T-helper 17 cell (primary cell): ENCODE measurements at places on chromosomes 6 and 20.

- no peaks in the 10 kb centered on the region for H3K36me3 ChIP-seq
- peaks cover 4% of the 10 kb centered on the region for H3K4me1 ChIP-seq
- H3K4me3 ChIP-seq, result no peak overlapping the region
- H3K27me3 ChIP-seq, result no peaks in the 10 kb centered on the region
Measured at GRCh38 chr20:25296094-25297093, 48.5 kb downstream of the PYGB start.

DNA sequence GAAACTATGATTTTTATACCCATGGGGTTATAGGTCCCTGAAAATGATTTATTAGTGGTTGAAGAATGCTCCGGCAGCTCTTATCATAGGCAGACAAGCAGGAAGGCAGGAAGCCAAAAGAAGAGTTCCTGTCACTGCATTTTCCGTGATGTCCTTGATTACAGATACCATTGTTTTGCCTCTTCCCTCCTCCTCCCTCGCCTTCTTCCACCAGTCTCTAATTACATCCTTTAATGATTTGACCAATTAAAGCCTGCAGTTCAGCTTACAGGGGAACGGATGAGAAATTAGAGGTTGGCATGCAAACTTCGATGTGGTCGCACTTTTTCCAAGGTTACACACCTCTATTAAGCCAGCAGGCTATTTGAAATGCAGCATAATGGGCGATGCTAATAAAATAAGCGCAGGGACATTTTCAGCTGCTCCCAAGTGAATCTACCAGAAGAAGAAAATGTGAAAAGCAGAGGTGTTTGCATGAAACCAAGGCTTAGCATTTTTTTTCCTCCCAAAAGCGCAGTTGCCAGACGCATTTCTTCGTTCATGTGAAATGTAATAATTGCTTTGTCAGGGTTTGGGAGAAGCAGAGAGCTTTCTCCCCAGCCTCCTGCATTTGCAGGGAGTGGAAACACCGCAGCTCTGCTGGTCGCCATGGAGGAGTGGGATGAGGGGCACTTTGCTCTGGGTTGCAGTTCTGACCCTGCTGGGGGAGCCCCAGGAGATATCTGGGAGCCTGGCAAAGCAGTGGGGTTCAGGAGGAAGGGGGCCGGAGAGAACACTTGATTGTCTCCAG is 6.0 kb downstream of the NOX3 start:
- no peak overlapping the region for H3K27ac ChIP-seq
- peaks cover 65% of the 10 kb centered on the region for H3K27me3 ChIP-seq
- no peak overlapping the region for H3K4me3 ChIP-seq
- peaks cover 2% of the 10 kb centered on the region for H3K4me1 ChIP-seq
- DNase-seq, result no peak
- H3K36me3 ChIP-seq, result peaks cover 3% of the 10 kb centered on the region

- H3K36me3 ChIP-seq, result no peaks in the 10 kb centered on the region
- no peak for DNase-seq
- no peak overlapping the region for H3K27ac ChIP-seq
- H3K27me3 ChIP-seq, result no peaks in the 10 kb centered on the region
- no peaks in the 10 kb centered on the region for H3K4me1 ChIP-seq
Measured at GRCh38 chr20:56801971-56802755, 173.1 kb downstream of the TFAP2C start.

DNA sequence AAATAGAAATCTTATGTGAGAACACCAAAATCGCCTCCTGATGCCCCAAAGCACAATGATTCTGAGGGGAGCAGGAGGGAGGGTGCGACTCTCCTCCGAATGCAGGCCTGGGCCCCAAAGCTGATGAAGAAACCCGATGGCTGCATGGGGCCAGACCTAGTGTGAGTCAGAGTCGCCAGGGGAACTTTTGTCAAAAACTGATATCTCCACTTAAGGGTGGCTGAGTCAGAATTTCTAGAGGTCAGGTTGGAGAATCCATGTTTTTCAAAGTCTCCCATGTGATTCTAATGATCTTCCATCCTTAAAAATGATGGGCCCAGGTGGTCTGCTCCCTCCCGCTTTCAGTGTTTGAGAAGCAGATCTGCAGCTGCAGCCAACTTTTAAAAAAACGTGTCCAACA is 172.8 kb downstream of the BACH2 start:
- no peak for DNase-seq
- peaks cover 3% of the 10 kb centered on the region for H3K36me3 ChIP-seq
- H3K27ac ChIP-seq, result no peak overlapping the region
- H3K27me3 ChIP-seq, result no peaks in the 10 kb centered on the region

- no peak for DNase-seq
- H3K27me3 ChIP-seq, result peaks cover 4% of the 10 kb centered on the region
- H3K27ac ChIP-seq, result no peak overlapping the region
- peaks cover 2% of the 10 kb centered on the region for H3K4me1 ChIP-seq
- no peaks in the 10 kb centered on the region for H3K36me3 ChIP-seq
- H3K4me3 ChIP-seq, result no peak overlapping the region
Measured at GRCh38 chr20:62754991-62755356, 41.3 kb upstream of the MRGBP start.

DNA sequence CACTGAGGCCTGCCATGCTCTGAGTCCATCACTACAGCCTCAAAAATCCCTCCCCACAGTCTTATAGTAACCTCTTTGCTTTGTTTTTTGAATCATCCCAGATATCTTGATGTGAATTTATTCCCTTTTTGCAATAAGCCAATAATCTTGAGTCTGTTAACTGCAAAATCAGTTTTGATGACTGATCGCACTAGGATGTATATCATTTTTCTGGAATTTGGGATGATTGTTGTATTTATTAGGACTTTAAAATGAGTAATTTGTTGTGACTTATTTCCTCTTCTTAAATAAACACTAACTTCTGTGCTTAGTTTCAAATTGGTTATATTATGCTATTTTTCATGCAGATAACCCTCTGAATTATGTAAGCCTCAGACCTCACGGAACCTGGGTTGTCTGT is 5.6 kb downstream of the CST4 start:
- DNase-seq, result no peak
- H3K27me3 ChIP-seq, result peaks cover 59% of the 10 kb centered on the region
- H3K36me3 ChIP-seq, result no peaks in the 10 kb centered on the region
- no peaks in the 10 kb centered on the region for H3K4me1 ChIP-seq
- H3K27ac ChIP-seq, result no peak overlapping the region

DNA sequence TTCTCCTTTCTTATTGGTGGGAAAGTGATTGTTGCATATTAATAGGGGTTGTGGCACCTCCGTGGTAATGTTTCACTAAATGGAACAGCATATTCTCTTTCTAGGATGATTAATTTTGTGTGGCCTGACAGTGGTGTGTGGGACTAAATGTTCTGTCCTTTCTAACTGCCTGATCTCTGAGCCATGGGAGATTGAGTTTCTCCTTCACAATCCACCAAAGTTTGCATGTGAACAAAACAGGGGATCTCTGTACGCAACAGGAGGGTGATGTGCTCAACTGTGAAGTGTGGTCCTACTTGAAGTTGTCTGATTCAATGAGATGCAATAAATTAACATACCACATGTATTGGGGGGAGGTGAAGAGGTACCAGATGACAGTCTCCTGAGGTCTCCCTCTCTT is 19.3 kb downstream of the BCAS1 start:
- no peak for DNase-seq
- H3K4me3 ChIP-seq, result no peak overlapping the region
- peaks cover 8% of the 10 kb centered on the region for H3K36me3 ChIP-seq
- peaks cover 36% of the 10 kb centered on the region for H3K27me3 ChIP-seq

GRCh38 chr6:77425671-77426070 is 37.6 kb downstream of the HTR1B start:
- no peaks in the 10 kb centered on the region for H3K4me1 ChIP-seq
- H3K36me3 ChIP-seq, result no peaks in the 10 kb centered on the region
- no peak overlapping the region for H3K4me3 ChIP-seq
- no peaks in the 10 kb centered on the region for H3K27me3 ChIP-seq
- no peak for DNase-seq
- no peak overlapping the region for H3K27ac ChIP-seq

DNA sequence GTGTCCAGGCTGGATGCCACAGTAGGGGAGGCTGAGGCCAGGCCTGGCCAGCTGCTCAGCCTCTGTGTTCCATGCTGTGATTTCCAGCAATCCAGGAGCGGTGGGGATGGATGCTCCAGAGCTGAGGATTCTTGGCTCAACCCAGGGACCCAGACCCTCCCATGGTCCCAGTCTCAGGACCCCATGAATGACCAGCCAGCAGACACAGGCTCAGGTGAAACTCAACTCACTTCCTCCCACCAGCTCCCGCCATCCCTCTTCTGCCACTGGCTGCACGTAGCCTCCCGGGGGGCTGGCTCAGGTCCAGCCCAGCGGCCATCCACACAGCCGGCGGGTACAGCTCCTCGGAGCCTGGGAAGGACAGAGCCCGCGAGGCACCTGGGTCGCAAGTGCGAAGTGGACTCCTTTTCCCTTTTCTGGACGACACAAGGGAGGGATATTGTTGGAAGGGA is 54.5 kb upstream of the DACT2 start:
- no peak for DNase-seq
- H3K36me3 ChIP-seq, result no peaks in the 10 kb centered on the region
- no peak overlapping the region for H3K4me3 ChIP-seq
- no peak overlapping the region for H3K27ac ChIP-seq

DNA sequence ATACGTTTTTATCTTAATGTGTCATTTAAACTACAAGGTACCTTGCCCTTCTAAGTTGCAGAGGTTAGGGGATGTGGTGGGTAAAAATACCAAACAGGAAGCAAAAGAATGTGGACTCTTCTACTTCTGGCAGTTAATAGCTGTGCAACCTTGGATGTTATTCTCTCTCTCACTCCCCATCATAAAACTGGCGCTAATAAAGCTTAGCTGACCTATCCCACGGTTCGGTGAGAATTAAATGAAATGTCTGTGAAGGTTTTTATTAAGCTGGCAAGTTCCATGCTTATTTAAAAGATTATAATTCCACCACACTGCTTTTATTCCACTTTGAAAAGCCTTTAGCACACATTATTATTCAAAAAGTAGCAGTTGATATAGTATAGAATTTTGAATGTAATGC is 127.8 kb upstream of the SLC22A23 start:
- no peak overlapping the region for H3K4me3 ChIP-seq
- no peaks in the 10 kb centered on the region for H3K36me3 ChIP-seq
- no peak for DNase-seq
- no peak overlapping the region for H3K27ac ChIP-seq
- H3K27me3 ChIP-seq, result peaks cover 40% of the 10 kb centered on the region

DNA sequence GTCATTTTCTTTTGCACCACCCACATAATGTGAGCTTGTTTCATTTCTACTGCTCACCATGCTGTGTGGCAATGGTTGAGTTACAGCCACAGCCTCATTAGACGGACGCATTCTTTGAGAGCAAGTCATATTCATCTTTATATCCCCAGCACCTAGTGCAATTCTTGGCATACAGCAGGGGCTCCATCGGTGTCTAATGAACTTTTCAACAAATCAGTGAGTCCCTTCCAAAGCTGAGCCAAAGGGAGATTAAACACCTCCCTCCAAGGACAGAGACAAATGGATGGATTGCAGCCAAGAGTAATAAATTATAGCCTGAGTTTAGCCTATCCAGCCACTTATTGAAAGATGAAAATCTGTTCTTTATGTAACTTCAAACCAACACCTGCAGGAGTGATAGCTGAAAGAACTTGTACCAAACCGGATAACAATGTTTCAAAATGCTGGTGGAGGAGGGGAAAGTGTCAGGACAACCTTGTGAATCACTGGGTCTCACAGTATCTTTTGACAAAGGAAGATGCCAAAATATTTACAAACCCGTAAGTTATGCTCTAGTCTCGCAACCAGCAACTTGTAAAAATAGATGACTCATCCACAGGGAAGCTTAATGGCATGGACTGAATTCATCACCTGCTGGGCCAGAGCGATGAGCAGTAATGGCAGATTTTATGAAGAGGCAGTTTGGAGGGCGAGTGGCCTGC is 139.0 kb downstream of the PXDC1 start:
- H3K27ac ChIP-seq, result no peak overlapping the region
- H3K4me3 ChIP-seq, result no peak overlapping the region
- no peaks in the 10 kb centered on the region for H3K4me1 ChIP-seq

GRCh38 chr6:14925699-14926026 is 320.2 kb upstream of the JARID2 start:
- H3K27me3 ChIP-seq, result no peaks in the 10 kb centered on the region
- no peak overlapping the region for H3K4me3 ChIP-seq
- H3K27ac ChIP-seq, result no peak overlapping the region
- no peak for DNase-seq

GRCh38 chr20:17765584-17765983 is 65.8 kb downstream of the BANF2 start:
- no peak overlapping the region for H3K4me3 ChIP-seq
- H3K27ac ChIP-seq, result no peak overlapping the region
- peaks cover 4% of the 10 kb centered on the region for H3K36me3 ChIP-seq
- no peak for DNase-seq

DNA sequence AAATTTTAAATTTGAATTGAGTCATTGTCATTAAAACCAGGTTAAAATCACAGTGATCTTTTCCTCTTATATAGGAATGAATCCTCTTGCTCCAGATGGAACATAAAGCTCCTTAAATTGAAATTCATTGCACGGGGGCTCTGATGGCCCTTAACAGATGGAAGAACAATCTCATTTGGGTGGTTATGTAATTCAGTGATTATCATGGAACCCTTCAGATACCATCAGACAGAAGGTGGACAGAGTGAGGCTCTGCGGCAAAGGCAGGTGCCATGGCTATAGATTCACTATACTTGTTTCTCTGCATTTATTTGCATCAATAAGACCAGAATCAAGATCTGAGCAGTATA is 17.8 kb upstream of the RNF182 start:
- no peak overlapping the region for H3K4me3 ChIP-seq
- peaks cover 2% of the 10 kb centered on the region for H3K36me3 ChIP-seq
- H3K27me3 ChIP-seq, result peaks cover 49% of the 10 kb centered on the region
- no peak overlapping the region for H3K27ac ChIP-seq
- no peak for DNase-seq
- peaks cover 10% of the 10 kb centered on the region for H3K4me1 ChIP-seq

DNA sequence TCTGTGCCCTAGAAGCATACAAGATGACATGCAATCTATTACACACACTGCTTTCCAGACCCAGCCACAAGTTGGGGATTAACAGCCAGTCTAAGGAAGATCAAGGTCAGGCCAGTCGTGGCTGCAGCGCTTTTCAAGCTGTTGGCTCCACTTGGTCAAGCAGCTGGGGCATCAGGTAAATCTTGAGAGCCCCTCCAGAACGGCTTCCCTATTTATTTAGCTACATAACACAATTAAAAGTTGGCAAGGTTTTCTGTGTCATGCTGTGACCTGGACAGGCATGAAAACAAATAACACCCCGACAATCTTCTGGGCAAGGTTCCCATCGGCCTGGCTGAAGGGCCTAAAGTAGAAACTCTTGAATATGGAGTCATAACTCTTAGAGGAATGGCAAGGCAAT is 524.3 kb downstream of the PRKN start:
- no peak overlapping the region for H3K27ac ChIP-seq
- DNase-seq, result no peak
- H3K27me3 ChIP-seq, result no peaks in the 10 kb centered on the region
